ENCODE measurements at places on chromosomes 13 and 19.

GRCh38 chr13:27186295-27186694 is 14.7 kb upstream of the USP12 start:
- no peak for DNase-seq

DNA sequence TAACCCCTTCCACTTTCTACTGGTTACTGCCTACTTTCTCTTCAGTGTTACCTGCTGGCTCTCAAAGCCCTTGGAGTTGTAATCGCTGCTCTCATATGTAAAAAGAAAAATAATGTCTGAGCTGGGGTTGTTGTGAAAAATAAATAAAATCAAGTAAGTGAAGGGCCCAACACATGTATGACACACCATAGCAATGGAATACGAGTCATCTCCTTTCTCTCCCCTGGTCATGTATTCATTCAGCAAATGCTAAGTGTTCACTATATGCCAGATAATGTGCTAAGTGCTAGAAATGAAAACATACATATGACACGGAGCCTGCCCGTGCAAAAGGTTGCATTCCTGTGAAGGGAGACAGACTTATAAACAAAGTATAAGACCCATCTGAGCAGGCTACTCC is 535.0 kb downstream of the RFC3 start:
- no peak for DNase-seq

DNA sequence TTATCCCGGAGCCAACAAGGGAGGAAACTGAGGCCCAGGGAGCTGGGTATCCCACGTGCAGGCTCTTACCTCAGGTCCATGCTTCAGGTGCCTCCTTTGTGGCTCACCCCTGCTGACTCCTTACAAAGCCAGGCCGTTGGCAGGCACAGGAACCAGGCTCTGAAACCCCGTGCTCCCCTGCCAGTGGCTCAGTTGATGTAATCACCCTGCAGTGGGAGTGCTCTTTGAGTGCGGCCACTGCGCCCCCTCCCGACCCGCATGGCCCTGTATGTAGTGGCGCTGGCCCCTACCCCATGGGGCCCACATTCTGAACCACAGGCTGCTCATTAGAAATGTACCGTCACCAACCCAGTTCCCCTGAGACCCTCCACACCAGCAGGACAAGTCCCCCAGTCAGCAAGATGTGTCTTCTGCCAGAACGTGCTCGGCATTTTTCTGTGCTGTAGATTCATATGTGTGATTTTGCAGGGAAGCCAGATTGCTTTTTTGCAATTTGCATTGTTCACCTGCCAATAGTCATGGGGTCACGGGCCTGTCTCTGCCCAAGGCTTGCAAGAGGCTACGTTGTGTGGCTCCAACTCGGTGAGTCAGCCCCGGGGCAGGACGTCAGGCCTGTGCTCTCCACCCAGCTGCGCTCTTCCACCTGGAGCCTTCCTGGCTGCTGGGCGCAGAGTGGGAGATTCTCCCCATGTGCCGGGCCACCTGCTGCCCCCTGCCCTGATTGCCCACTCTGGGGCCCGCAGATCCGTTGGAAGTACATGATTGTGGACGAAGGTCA is 60.3 kb downstream of the SMARCA4 start:
- no peak for DNase-seq

DNA sequence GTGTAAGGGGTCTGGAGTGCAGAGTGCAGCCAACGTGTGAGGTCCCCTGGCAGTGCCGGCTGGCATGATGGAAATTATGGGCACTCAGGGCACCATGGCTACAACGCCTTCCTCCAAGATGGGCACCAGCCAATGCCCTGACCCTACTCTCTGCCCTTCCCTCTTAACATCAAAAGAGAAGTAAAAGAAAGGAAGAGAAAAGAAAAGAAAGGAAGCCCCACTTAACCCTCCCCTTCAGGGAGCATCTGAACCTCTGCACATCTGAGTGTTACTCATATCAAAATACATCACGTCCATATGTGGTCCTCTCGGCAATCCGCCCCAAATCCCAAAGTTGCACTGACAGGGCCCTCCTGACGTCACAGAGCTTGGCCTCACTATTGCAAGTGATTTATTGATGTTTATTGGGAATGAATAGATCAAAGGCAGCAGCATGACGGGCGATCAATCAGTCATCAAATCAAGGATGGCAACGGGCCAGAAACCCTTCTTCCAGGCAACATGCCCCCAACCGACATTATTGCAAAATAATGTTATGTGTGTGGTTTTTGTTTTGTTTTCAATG is 1.3 kb downstream of the TSHZ3 start:
- no peak for DNase-seq

DNA sequence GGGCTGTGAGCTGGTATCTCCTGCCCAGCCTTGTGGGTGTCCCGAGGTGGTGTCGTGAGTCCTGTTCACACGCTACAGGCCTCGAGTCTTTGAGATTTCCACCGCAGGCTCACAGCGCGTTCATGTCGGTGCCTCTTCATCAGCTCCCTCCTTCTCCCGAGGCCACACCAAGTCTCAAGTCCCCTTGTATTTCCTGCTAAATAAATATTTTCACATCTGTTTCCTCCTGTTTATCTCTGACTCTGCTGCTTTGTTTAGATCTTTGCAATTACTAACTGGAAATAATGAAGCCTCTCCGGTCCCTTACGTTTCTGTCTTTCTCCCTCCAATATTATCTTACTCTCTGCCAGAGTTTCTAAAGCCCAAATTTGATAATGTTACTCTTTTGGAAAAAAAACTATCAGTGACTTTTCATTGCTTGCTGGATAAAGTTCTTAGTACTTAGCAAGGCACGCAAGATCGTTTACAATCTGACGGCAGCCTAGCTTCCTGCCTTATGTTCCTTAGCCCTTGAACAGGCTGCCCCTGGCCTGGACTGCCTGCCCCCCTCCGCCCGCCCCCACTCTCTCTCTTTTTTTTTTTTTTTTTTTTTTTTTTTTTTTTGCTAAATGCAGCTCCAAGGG is 130.5 kb upstream of the RNF113B start:
- no peak for DNase-seq

GRCh38 chr13:31377946-31378345 is 178.2 kb downstream of the B3GLCT start:
- DNase-seq, result no peak

GRCh38 chr19:3363841-3364500 is 2.4 kb upstream of the NFIC start:
- DNase-seq, result no peak

GRCh38 chr19:34662919-34663318 is 14.0 kb downstream of the SCGB2B2 start:
- peak; percentile 61 for DNase-seq

DNA sequence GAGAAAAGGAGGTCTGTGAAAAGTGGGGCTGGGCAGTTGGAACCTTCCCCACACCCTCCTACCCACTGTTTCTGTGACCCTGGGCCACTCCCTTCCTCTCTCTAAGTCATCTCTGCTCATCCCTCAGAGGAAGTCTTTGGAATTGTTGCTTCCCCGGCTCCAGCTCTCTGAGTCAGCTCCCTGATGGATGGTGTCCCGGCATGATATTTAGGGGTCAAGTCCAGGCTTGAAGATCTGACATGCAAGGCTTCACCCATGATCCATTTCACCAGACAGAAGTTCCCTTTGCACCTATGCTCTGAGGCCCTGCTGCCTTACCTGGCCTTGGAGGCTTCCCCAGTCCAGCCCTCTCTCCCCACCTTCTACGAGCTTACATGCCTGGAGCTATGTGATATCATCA is 13.3 kb downstream of the EXOC3L2 start:
- DNase-seq, result no peak

DNA sequence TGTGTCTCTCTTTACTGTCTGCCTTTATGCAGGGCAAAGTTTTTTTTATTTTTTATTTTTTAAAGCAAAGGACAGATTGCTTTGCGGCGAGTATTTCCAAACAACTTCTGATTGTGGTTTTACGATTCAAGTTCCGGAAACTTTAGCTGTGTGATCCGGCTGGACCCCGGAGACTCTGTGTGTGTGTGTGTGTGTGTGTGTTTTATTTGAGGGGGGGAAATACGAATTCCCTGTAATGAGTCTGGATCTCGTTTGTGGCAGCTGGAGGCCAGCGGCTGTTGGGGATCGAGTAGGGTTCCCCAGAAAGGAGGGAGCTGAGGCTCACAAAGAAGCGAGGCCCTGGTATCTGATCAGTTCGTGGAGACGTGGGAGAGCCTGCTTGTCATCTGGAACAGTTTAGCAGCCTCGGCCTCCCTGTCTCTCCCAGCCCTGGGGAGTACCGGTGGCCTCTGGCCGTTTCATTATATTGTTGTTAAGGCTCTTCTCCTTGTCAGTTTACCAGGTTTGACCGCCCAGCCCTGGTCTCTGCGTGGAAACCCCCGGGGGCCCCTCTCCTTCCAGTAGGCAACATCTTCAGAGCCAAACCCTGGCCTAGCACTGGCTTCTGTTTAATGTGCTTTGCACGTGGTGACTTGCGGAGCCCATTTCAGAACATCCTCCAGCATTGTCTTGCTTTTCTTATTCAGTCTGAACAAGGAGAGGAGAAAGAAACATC is 1.3 kb downstream of the FARP1 start:
- no peak for DNase-seq

GRCh38 chr13:75369981-75370380 is 112.0 kb downstream of the TBC1D4 start:
- DNase-seq, result no peak
